ENCODE measurements at places on chromosomes 3 and 15. TPM values are rescaled to one million over a fixed set of nuclear protein-coding genes. Genes with fewer than 3 reads are reported as not detected.

SPATA12 gene
- total RNA-seq: not detected

DNA sequence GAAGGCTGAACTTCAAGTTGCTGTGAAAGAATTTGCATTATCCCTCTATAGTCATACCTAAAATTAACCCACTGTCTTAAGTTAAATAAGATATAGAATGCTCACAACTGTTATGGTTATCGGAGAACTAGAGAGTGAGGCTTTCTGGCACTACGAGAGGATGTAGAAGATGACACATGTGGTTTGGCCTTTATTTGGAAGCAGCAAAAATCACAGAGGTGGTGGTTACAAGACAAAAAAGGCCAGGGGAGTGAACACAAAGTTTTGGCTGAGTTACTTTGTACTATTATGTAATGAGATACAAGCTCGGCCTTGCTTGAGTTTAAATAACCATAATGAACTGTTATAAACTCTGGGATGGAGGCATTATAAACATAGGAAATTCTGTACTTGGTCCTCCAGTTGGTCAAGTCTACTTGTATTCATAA lies 78.3 kb upstream of the ICE2 start:
- DNase-seq: no peak

UNC45A gene
- total RNA-seq: 26.5 TPM

- no peak for DNase-seq
Observed at GRCh38 chr3:2921903-2922302, 188.3 kb downstream of the IL5RA start.

GRCh38 chr3:100776746-100777145 lies 67.5 kb downstream of the TFG start:
- DNase-seq: no peak

DNA sequence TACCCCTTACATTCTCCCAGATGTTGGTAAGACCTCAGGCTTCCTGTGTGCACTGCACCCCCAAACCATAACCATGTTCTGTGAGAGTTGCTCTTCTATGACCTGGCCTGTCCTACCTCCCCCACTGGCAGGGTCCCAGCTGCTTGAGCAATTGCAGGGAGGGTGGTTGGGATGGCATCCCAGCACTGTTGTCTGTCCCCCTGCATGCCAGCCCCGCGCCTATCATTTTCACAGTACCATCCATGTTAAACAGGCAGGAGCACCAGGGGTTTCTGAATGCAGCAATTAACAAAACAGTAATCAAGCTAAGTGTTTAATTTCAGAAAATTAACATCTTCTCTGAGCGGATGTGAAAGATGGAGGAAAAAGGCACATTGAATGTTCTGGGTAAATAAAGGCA lies 345.5 kb downstream of the EPHB1 start:
- no peak for DNase-seq

GRCh38 chr3:65560133-65560532 lies 478.6 kb downstream of the MAGI1 start:
- DNase-seq: no peak

- no peak for DNase-seq
Observed at GRCh38 chr3:27930052-27930602, 208.0 kb upstream of the EOMES start.

- no peak for DNase-seq
Observed at GRCh38 chr3:41920406-41920965, 41.4 kb downstream of the ULK4 start.

IMPG2 gene
- total RNA-seq: 0.11 TPM

DNASE1L3 gene
- 3.7 TPM for total RNA-seq

GRCh38 chr3:46713898-46714552 lies 3.6 kb downstream of the PRSS50 start:
- DNase-seq: no peak

Measured in Right ventricle myocardium superior (tissue), 1 donor.